ENCODE measurements at places on chromosomes 1 and 21.
A peak's percentile ranks its signal among the peaks of the same experiment; 100 is the strongest.

- DNase-seq: no peak
Observed at GRCh38 chr1:109863667-109864046, 47.0 kb upstream of the CSF1 start.

- no peak for DNase-seq
Observed at GRCh38 chr1:41323243-41323642, 38.0 kb upstream of the FOXO6 start.

DNA sequence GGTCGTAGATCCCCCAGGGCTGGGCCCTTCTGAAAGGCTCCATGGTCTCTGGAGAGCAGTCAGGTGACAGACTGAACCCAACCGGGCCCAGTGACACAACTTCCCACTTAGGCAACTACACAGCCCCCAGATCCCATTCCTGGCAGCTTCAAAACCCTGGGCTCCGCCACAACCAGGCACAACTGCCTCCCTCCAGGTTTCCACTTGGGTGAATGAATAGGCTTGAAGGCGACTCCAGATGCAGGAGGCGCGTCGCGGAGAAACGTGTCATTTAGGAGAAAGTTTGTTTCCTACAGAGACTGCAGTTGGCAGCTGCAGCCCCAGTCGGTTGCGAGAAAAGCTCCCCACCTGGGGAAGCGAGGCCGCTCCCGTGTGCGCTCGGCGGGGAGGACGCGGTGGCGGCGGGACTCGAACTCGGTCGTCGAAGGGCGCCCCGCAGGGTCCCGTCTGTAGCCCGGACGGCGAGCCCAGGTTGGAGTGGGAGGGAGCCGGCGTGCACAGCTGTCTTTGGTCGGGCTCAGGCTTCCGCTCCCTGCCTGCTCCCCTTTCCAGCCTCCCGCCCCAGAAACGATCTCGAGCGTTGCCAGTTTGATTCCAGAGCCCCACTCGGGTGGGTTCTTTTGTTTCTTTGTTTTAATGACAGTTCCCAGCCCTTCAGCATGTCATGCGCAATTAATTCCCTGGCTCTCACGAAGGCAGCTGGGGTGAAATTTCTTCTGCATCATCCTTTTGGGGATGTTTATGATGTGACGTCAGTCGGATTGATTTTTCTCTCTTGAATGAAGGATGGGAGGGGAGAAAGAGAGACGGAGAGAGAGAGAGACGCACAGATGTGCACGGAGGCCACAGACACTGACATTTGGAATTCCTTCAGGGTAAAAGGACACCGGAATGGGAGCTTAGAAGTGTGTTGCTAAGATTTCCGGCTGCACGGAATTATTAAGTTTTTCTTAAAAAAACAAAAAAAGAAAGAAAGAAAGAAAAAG, 862 bp upstream of the SGIP1 start:
- DNase-seq: peak; percentile 66

- DNase-seq: no peak
Observed at GRCh38 chr1:212463565-212464285, 31.0 kb downstream of the NENF start.

DNA sequence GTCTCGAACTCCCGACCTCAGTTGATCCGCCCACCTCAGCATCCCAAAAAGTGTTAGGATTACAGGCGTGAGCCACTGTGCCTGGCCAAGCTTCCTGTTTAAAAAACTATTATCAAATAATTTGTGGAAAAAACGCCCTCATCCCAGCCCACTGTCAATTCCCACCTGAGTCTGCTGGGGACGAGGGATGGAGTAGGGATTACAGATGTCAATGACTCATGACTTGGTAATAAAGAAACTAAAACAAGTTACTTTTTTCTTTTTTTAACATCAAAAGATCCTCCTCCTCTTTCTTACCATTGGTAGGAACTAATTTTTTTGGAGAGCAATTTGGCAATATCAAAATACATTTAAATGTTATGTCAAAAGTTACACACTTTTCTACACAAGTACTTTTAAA, 9.7 kb downstream of the CNN3 start:
- no peak for DNase-seq

GRCh38 chr1:26145041-26145959, 13.6 kb upstream of the FAM110D start:
- peak; percentile 85 for DNase-seq

DNA sequence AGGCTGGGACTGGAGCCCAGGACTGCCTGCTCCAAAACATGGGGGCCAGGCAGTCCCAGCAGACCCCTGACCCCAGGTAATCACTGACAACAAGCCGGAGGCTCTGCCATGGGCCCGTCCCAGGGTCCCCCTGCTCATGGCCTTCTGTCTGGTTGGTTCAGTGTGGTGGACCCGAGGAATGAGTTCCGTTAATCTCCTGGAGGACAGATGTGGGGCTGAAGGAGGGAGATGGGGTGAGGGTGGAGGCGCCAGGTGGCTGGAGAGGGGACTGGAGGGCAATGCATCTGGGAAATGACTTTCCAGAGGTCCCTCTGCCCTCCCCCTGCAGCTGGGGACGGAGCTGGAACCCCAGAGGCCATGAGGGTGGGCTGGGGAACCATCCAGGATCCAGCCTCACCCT, 103.2 kb downstream of the EBNA1BP2 start:
- DNase-seq: no peak

DNA sequence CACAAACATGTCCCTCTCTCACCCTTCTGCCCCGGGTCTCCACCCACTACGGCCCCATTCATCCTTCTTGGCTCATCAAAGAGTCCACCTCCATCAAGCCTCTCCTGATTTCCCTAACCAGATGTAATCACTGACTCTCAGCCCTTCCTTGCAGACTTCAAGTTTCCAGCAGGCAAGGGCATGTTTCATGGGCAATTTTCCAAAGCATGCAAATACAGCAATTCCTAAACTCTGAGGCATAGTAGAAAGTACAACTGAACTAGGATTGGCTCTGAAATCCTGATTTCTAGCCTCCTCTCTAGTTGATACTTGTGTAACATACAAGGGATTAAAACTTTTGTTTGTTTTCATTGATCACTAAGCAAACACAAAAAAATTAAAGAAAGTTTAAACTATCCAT, 109.1 kb upstream of the GADD45A start:
- DNase-seq: no peak
